Frontal cortex (tissue), 4 donors: ENCODE measurements at places on chromosomes 5 and 9. TPM values are rescaled to one million over a fixed set of nuclear protein-coding genes. Genes with fewer than 3 reads are reported as not detected.

DNA sequence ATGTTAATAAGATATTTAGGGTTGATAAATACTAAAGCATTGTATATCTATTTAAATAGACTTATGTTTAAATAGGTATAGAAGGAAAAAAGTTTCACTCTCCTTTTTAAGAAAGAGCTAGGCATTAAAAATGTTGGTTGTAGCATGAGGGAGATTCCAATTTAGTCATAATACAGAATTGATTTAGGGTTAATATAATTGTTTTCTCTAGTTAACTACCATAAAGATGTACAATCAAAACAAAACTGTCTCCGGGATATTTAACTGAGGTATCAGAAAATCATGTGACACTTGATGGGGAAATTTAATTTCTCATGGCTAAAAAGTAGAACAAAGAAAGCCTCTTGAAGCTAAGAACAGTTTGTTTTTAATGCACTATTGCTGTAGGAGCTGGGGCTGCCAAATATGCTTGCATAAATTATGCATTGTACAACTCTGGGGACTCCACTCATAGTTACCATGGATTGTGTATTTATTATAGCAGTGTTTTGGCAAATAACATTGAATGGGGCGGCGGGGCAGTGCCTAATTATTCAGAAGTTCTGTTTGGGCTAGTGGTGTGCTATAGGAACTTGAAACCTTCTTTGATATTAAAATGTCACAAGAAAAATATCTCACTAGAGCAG lies 44.2 kb downstream of the SMC2 start:
- DNase-seq, result no peak

GRCh38 chr5:91006713-91007112 lies 376.4 kb downstream of the ARRDC3 start:
- no peak for DNase-seq

GRCh38 chr9:17970277-17970676 lies 391.4 kb downstream of the SH3GL2 start:
- DNase-seq, result no peak

Gene JAKMIP2
- total RNA-seq, result 56.3 TPM
